ENCODE measurements at places on chromosomes 16 and 17. TPM values are rescaled to one million over a fixed set of nuclear protein-coding genes. Genes with fewer than 3 reads are reported as not detected.

GRCh38 chr17:21538615-21539014 is 153.7 kb upstream of the KCNJ18 start:
- no peak for DNase-seq

DNA sequence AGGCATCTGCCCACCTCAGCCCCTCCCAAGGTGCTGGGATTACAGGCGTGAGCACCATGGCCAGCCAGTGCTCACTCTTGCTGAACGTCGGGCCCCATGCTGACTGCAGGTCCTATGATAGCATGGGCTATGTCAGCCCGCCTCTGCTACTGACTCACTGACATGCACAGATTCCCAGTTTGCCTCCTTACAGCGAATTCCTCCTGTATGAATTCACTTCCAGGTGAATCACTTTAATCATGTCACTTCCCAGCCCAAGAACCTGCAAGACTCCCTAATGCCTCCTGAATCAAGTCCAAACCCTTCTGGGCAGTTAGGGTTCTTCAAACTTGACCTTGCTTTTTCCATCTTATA is 16.1 kb upstream of the UBTF start:
- DNase-seq, result no peak

PRDM7 gene
- not detected for total RNA-seq

TNFRSF17 gene
- not detected for total RNA-seq

CSH1 gene
- not detected for total RNA-seq

All from LHCN-M2 (cell line).